ENCODE measurements at places on chromosomes 7 and 10.

GRCh38 chr7:8133188-8133848, 128.6 kb downstream of the ICA1 start:
- no peak for DNase-seq

DNA sequence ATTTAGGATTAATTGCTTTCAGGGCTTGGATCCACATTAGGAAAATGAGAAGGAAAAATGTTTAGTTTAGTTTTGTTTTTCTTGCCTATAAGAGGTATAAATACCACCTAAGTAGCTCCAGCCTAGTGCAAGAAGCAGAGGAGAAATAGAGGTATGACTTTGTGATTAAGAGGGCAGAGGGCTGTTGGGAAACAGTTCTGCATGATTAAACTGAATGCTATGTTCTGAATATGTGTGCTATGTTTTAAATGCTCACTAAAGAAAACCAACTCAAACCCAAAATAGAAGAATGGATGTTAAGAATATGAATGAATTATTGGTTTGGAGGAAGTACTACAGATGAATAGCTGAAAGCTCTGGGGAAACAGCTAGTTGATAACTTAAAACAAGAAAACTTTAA, 7.6 kb downstream of the CALCR start:
- peak; percentile 8 for DNase-seq

GRCh38 chr7:25083201-25083600, 41.9 kb downstream of the CYCS start:
- no peak for DNase-seq

GRCh38 chr7:135792866-135793265, 44.3 kb upstream of the FAM180A start:
- no peak for DNase-seq

DNA sequence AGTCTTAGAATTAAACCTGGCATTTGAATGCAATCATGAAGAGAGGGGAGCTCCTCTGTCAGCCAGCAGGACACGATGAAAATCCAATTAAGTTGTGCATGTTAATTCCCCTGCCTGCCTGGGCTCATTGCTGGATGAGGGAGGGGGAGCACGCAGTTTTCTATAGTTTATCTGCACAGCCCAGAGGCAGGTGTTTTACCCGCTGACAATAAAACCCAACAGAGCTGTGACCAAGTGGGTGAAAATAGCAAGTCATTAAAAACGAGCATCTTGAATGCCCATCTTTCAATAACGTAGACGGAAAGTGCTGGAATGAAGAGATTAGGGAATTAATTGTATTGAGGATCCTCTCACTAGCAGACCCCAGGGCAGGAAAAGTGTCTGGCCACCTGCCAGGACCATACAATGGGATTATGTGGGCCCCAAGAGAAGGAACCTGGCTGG, 100.1 kb upstream of the FAM20C start:
- no peak for DNase-seq

DNA sequence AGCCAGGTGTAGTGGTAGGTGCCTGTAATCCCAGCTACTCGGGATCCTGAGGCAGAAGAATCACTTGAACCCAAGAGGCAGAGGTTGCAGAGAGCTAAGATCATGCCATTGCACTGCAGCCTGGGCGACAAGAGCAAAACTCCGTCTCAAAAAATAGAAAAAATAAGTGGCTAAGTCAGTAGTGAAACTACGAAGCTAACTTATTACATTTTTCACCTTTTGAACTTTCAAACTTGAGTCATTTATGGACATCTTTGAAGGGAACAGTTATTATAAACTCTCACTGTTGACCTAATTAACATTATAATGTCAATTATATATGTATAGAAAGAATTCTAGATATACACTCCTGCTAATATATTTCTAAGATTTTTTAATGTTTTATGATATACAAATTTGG, 541.5 kb upstream of the C7orf33 start:
- DNase-seq, result no peak
